ENCODE measurements at places on chromosomes 2 and 18. TPM values are rescaled to one million over a fixed set of nuclear protein-coding genes. Genes with fewer than 3 reads are reported as not detected.

DNA sequence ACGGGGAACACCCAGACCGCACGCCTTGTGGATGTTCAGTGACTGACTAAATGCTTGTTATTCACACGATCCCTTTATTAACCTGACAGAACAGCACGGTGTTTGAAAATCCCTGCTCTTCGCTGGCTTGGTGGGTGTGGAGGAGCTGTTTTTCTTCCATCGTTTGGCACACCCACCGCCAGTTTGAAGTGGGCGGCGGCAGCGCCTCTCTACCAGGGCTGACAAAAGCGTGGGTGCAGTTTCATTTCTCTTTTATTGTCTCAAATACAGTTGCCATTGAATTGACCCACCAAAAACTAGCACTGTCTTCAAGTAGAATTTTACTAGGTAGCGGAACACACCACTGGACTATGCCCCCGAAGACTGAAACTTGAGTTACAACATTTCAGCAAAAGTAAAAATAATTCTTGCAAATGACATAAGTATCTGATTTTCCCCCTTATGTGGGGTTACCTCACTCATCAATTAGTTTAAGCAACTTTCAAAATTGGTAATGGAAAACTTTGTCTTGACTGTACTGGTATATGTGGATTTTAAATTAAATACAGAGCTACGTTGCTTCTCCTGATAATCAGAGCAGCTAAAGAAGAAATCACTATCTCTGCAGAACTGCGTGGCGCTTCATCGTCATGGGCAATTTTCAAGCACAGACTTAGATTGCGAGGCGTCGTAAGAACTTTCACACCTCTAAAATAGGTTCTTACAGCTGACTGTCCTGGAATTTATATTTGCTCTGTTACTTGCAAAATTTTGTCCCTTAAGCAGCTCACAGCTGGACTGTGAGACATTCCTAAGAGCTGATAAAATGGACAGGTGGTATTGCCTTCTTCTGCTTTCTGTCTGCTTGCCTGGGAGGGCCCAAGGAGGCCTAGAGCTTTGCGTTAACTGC lies 60.9 kb downstream of the LDLRAD4 start:
- no peak for DNase-seq

DNA sequence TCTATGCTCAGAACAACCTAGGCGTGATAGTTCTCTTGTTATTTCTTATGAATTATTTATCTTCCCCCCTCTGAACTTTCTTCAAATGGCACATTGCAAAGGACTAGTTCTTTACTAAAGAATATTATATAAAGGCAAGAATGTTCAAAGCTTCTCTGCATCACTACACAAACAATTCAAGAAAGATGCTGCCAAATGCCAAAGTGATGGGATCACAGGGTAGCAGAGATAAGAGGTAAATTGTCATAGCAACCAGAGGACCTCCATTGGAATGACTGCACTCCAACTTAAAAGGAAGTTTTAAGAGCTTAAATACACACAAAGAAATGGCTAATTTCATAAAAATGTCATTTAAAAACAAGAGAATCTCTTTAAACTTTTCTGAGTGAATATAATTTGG lies 72.8 kb downstream of the AQP4 start:
- DNase-seq: no peak

- DNase-seq: no peak
Measured at GRCh38 chr18:43668866-43669265, 391.6 kb upstream of the SYT4 start.

- peak; percentile 1 for DNase-seq
Measured at GRCh38 chr18:75977081-75977480, 518.0 kb downstream of the ZNF516 start.

TXNDC9 gene
- 51.9 TPM for total RNA-seq

GRCh38 chr2:240711701-240712100 lies 20.0 kb downstream of the AQP12A start:
- DNase-seq: no peak

All from myocyte (in vitro differentiated cells).